ENCODE measurements at places on chromosomes 2 and 18. TPM values are rescaled to one million over a fixed set of nuclear protein-coding genes. Genes with fewer than 3 reads are reported as not detected.

GRCh38 chr2:96437512-96437911, 67.6 kb downstream of the NEURL3 start:
- no peak for DNase-seq

DNA sequence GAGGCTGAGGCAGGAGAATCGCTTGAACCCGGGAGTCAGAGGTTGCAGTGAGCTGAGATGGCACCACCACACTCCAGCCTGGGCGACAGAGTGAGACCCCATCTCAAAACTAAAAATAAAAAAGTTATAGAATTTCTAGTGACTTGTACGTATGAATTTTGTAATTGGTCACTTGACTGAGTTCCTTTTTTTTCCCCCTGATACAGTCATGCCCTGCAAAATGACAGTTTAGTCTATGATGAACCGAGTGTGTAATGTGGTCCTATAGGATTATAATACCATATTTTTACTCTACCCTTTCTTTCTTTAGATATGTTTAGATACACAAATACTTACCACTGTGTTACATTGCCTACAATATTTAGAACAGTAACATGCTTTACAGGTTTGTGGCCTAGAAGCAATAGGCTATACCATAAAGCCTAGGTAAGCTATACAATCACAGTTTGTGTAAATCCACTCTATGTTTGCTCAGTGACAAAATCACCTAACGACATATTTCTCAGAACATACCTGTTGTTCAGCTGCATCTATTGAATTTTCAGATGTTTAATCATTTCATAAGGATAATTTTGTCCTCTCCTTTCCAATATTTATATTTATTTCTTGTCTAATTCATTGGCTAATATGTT, 25.4 kb downstream of the SOCS6 start:
- no peak for DNase-seq

DNA sequence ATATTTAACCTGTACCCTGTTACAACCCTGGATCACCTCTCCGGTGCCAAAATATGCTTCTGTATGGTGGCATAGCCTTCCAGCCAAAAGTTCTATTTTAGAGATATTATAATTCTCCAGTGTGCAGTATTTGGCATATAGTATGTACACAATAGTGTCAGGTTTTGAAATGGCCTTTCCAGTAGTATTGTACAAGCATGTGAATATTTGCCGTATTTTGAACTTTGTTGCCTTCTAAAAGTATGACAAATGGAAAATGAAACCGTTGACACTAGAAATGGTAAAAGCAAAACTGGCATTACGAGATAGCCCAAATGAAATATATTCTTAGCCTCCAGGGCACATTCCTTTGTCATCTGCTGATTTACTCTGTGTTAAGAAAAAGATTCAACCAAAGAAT, 431.2 kb downstream of the LRP1B start:
- DNase-seq: no peak

DNA sequence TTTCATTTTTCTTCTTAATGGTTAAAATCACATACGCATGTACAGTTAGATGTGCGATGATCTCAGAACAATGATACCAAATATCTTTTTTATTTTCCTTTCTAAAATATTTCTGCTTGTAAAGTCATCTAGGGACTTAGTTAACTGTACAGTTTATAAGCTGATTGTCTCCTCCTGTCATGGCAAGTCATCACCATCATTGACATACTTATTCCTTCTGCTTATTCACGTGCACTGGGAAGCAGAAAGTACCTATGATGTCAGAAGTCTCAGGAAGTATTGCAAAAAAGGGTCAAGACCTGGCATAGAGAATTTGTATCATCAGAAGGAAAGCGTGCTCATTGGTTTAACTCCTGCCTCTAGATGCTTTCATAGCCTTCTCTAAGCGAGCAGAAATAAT, 154.2 kb downstream of the DSC3 start:
- no peak for DNase-seq

GRCh38 chr18:50262977-50263376, 3.3 kb downstream of the CFAP53 start:
- DNase-seq: no peak

GRCh38 chr18:76350134-76351025, 144.7 kb downstream of the ZNF516 start:
- DNase-seq: no peak

GRCh38 chr2:132560562-132560961, 109.4 kb downstream of the LYPD1 start:
- no peak for DNase-seq

DNA sequence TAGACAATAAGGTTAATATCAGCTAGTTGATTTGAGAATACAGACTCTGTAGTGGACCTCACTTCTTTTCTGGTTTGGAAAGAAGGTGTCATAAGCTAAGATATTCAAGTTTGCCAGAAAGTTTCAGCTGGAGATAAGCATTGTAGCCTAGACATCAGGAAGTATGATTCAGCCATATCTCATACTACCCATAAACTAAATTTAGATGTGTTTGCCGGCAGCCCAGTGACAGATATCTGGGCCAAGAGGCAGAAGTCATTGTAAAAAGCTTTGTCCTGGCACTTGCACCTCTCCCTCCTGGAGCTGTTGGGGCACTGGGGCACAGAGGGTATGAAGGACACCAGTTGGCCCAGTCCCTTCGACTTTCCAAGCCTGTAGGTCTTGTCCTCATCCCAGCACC, 128.0 kb downstream of the EPHA4 start:
- DNase-seq: peak; percentile 92

DNA sequence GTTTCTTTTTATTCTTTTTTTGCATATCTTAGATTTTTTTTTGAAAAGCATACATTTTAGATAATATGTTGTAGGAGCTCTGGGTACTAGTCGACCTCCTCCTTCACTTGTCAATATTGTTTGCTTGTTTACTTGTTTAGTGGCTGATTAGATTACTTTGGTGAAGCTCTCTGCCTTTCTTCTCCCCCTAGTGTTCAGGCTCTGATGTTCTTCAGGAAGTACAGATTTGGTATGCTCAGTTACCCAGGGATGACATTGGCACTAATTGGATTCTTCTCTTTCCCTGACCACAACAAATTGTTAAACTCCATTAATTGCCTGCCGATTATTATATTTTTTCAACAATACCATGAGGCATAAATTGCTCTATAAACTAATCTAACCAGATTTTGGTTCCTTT, 491.2 kb downstream of the SUCLG1 start:
- DNase-seq: no peak

GRCh38 chr2:58515827-58516573, 274.9 kb upstream of the FANCL start:
- DNase-seq: no peak

DNA sequence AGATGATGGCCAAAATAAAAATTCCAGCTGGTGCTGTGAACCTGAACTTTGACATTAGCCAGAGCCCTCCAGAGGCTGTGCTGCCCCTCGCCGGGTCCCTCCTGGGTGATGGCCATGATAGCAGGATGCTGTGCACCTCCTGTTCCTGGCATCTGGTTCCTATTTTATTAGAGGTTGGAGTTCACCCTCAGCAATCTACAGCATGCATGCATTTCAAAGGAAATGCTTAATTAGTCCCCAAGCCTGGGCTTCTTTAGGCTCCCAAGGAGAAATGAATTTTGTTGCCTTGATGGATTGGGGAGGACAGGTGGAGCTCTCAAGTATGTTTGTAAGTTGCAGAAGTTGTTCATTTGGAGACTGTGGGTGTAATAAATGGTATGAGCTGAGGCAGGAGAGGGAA, 166.9 kb downstream of the GLI2 start:
- DNase-seq: no peak

GRCh38 chr2:74708296-74708695, 54.2 kb downstream of the SEMA4F start:
- no peak for DNase-seq

DNA sequence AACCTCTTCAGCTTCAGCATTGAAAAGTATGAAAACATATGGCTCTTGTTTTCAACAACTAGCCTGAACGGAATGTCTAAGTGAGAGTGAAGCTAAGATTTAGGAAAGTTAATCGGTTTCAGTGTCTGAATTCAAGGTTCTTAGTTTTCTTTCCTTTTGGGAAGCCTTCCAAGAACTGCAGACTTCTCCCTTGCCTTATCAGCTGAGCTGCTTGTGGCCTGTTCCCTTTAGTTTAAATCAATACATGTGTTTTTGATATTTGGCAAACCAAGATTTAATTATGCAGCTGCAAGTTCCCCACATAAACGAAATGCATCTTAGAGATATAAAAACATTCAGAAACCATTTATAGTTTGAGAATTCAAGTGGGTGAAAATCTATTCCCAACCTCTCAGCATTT, 274.3 kb upstream of the NRP2 start:
- DNase-seq: peak; percentile 79

DNA sequence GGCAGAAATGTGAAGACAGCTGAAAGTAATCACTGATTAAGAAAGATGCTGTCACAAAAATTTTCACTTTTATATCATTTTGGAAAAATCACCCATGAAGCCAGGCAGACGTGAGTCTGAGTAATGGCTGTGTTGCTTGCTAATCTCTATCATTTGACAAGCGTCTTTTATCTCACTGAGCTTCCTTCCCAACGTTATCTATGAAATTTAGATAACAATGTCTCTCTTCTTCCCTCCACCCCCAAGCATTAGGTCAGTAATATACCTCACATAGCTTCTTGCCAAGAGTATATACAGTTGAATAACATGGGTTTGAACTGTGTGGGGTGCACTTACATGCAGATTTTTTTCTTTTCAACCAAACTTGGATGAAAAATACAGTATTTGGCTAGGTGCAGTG, 388.6 kb upstream of the NRXN1 start:
- no peak for DNase-seq

DNA sequence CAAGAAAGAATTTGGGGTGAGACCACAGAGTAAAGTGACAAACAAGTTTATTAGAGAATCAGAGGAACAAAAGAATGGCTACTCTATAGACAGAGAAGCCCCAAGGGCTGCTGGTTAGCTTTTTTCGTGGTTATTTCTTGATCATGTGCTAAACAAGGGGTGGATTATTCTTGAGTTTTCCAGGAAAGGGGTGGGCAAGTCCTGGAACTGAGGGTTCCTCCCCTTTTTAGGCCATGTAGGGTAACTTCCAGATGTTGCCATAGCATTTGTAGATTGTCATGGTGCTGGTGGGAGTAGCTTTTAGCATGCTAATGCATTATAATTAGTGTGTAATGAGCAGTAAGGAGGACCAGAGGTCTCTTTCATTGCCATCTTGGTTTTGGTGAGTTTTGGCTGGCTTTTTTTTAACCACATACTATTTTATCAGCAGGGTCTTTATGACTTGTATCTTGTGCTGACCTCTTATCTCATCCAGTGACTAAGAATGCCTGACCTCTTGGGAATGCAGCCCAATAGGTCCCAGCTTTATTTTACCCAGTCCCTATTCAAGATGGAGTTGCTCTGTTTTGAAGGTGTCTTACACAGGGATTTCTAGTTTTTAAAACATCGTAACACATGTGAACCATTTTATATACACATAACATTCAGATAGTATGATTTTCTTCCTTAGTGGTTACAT, 77.8 kb downstream of the MYO1B start:
- no peak for DNase-seq

DNA sequence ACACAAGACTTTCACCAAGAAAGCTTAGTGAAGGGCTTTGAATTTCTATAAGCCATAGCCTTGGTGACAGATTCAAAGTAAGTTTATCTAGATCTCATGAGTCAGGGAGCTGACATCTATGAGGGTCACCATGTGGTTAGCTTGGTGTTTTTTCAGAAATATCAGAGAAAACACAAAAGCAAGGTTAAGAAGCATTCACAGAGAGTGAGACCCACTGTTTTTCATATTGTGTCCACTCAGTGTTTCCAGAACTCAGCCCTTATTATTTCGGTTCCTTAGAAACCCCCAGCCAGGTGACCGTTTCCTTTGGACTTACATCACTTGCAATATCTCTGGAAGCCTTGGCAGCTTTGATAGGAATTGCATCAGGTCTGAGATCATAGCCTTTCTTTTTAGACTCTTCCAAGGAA, 76.6 kb downstream of the NEB start:
- no peak for DNase-seq

- DNase-seq: no peak
Observed at GRCh38 chr2:120901201-120901600, 165.5 kb downstream of the GLI2 start.

DNA sequence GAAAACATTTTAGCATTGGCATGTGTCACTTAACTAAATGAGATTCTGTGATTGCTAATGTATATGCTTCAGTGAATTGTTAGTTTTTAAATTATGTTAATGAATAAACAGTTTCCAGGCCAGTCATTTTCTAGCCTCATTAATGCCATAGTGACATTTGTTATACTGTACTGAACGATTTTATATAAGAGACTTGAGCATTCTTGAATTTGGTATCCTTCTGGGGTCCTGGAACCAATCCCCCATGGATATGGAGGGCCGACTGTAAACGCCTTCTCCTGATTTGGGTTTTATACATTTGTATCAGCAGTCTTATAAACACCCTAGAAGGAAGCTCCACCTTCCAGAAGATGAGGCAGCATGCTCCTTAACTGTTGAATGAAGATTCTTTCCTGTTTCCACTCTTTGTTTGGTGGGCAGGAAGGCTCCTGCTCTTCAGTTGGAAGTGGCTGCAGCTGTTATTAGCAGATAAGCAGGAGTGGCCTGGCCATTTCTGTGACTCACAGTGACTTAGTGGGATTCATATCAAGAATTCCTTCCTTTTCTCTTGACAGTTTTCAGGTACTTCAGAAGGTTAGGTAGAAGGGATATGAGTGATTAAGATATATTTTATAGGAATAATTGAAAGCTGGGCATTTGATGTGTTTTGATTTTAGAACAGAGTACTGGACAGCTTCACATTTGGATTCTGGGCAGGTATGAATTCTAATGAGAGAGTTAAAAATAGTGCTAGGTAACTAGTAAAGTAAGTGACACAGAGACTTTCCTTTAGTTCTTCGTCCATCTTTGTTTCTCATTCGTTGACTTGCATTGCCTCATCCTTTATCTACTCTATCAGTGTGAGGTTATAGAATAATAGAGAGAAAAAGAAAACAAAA, 124.9 kb downstream of the PLCL1 start:
- peak; percentile 91 for DNase-seq

GRCh38 chr18:74589021-74589420, 8.6 kb upstream of the ZNF407 start:
- DNase-seq: no peak

Gene KIF1A
- polyA plus RNA-seq: 0.02 TPM

Gene RPL37A
- polyA plus RNA-seq: 1,889 TPM

Gene ELOA2
- polyA plus RNA-seq: not detected

Gene BUB1
- polyA plus RNA-seq: 16.1 TPM
